ENCODE measurements at places on chromosomes 4 and X.
A peak's percentile ranks its signal among the peaks of the same experiment; 100 is the strongest.

- no peak for DNase-seq
Measured at GRCh38 chr4:60992037-60992436, 208.1 kb upstream of the ADGRL3 start.

DNA sequence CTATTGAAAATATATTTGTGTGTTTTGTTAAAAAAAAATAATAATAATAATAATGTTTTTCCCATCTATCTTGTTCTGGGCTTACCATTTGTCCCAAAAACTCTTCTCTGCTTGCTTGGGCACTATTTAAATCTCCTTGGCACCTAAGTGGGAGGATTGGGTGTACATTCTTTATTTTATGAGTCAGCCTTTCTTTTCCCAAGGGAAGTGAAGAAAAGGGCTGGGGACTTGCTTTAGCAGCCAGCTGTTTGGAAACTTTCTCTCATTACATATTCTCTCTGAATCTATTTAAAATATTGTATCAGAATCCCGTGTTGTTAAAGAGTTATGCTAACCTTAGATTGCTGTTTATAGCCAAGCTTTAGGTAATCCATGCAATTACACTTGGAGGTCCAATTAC, 2332.4 kb downstream of the ARAP2 start:
- no peak for DNase-seq

DNA sequence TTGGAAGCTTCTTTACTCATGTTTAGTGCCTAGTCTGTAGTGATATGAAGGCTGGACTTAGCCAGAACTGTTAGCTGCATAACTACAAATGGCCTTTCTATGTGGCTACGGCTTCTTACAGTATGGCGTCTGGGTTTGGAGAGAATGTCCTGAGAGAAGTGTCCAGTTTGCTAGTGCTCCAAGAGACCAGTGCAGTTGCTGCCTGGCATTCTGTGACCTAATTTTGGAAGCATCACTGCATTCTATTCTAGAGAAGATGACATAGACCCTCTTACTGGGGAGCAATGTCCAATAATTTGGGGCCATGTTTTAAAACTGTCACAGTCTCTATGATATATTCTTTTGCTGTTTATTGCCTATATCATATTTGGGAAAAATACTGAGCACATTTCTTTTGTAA, 74.2 kb downstream of the STAG2 start:
- DNase-seq, result no peak

DNA sequence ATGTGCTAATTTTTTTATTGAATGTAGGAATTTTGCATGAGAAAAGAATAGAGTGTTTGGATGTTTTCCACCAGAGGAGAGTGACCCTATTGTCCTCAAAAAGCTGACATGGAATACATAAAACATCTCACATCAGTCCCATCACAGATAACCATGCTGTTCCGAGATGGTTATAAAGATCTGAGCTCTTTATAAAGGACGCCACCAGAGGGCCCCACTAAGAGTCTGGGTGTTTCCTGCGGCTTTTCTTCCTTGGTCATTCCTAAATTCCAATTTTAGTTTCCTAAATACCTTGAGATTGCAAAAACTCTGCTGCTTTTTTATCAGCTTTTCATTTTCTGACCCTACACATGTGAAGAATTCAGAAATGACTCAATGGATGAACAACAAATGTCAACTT, 504.5 kb upstream of the FRG1 start:
- DNase-seq, result peak; percentile 13

GRCh38 chr4:88514557-88515511, 8.7 kb downstream of the PYURF start:
- DNase-seq, result no peak

GRCh38 chrX:29890646-29891200, 324.6 kb upstream of the MAGEB2 start:
- DNase-seq, result no peak

DNA sequence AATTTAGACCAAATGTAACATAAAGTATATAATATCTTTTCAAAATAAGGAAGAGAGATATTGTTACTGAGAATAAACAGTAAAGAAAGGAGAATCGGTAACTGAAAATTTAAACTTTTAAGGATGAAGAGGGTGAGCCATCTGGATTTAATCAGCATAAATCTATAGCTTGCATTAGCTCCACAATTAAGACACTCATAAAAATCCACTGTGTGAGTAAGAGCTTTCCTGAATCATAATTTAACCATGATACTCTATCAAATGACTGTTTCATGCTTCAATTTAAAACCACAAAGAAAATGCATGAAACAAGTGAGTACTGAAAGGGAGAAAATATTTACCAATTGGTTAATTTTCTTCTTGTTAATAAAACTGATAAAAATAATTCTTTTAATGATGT, 951.5 kb upstream of the SLIT2 start:
- DNase-seq, result no peak

Measured in NCI-H82 (cell line).